ENCODE measurements at places on chromosomes 11 and 22.

- no peak for DNase-seq
Observed at GRCh38 chr11:128288368-128288767, 299.0 kb downstream of the ETS1 start.

GRCh38 chr11:44199298-44199697, 103.8 kb downstream of the EXT2 start:
- no peak for DNase-seq

GRCh38 chr22:47608421-47608820, 846.0 kb downstream of the TBC1D22A start:
- DNase-seq, result no peak

- DNase-seq, result no peak
Observed at GRCh38 chr11:41522899-41523672, 63.6 kb upstream of the LRRC4C start.

DNA sequence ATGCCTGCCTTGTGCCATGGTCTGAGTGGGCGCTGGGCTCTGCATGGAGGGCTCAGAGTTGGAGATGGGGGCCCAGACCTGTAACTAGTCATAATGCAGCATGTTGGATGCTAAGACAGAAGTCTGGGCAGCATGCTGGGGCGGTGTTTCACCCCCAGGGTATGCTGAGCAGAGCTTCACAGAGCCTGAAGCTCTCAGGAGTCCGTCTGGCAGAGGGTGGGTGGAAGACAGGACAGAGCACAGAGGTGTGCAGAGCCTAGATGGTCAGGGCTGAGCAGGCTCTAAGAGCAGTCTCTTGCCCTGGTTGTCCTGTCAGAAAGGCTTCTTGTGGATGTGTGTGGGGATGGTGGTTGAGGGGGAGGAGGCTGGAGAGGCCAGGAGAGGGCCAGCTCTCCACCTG, 7.2 kb downstream of the TAF6L start:
- no peak for DNase-seq

DNA sequence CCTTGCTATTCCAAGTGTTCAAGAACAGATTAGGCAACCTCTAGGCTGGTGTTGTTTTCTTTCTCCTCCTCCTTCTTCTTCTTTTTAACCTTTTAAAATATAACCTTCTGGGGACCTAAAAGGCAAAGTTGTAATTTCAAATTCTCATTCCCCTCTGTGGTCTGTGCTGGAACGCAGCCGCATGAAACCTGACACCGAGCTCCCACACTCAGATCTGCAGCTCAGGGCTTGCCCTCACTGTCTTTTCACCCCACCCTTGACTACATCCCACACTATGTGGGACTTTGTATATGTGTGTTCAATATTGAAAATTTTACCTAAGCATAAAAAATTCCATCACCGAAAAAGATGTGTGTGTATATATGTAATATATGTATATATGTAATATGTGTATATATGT, 62.0 kb upstream of the ARHGAP42 start:
- no peak for DNase-seq

- DNase-seq, result no peak
Observed at GRCh38 chr22:32309585-32310251, 47.9 kb upstream of the RFPL3 start.

DNA sequence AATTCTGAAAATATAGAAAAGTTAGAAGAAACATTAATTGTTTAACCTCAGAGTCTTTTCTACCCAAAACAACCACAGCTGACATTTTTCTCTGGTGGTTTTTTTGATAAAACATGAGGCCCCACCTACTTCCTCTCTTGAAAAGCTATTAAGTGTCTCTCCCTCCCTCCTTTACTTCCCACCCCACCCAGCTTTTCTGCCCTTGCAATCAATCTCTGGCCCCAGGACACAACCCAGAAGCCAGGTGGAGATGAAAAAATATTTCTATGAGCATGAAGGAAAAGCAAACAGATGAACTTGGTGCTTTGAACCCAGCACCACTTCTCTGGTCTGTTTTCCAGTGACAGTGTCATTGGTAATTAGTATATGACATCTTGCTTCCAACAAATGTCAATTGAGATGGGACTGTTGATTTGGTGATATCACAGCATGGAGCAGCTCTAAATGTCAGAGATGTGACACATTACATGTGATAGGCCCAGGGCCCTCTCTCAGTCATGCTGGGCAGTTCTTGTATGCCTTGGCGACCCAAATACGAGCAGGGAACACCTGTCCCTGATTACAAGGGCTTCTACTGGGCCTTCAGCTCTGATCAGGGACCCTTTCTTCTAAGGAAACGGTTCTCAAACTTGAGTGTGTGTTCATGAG, 23.9 kb upstream of the TMPRSS13 start:
- DNase-seq, result no peak

DNA sequence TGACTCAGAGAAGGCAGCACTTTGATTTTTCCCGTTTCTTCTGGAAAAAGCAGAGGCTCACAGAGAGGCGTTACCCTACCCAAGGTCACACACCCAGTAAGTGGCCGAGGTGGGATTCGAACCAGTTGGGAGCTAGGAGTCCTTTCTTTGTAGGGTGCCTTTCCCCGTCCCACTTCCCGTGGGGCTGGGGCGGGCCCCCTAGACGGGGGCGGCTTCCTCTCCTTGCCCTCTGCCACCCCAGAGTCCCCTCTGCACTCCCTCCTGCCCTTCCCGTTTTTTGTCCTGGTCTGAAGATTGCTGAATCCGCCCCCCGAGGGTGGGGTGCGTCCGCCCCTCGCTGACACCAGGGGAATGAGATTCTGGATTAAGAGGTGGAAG, 747 bp downstream of the TPCN2 start:
- DNase-seq, result no peak

- DNase-seq, result peak; percentile 32
Observed at GRCh38 chr11:43359422-43359818, 700 bp downstream of the TTC17 start.

- DNase-seq, result no peak
Observed at GRCh38 chr11:18299721-18300120, 22.2 kb downstream of the HPS5 start.

DNA sequence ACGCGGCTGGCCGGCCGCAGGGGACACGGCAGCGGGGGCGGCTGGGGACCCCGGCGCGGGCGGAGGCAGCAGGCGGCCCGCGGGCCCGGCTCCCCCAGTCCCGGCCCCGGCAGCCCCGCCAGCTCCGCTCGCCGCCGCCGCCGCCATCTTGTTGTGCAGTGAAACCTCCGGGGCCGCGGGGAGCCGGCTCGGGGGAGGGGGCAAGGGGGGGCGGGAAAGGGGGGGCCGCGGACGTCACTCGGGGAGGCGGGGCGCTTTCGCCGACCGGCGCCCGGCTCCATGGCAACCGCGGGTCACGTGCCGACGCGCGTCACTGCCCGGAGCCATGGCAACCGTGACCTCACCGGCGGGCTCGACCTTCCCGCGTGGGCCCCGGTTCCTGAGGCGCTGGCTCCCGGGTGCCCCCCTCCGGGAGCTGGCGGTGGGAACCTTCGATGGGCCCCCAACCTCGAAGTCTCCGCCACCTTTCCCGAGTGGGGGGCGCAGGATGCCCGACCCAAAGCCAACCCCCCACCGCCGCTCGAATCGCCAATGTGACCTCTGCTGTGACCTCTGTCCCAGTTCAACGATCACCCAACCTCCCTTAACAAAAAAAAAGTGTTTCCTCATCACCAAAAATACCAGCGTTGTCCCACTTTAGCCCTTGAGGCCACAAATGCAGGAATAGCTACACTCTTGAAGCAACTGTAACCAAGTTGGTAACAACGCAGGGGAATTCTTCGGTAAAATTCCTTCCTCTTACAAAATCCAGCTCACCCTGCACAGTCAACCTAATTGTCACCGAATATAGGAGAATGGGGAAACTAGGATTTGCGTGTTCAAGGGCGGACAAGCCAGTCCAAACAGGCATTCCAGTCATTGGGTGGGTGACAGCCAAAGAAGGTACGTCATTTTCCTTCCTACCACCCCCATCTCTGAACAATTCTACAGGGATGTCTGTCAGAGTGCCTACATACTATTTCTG, at the start of gene SIK3:
Gene SIK3, minus strand, starts transcription at position 160 of the 964 bp plus-strand sequence. Its CDS starts 13 bp downstream, at position 147.
- peak; percentile 82 for DNase-seq

- peak; percentile 21 for DNase-seq
Observed at GRCh38 chr22:20532256-20532993, 25.0 kb downstream of the MED15 start.

GRCh38 chr11:130403967-130404366, 24.4 kb downstream of the ADAMTS8 start:
- DNase-seq, result no peak

DNA sequence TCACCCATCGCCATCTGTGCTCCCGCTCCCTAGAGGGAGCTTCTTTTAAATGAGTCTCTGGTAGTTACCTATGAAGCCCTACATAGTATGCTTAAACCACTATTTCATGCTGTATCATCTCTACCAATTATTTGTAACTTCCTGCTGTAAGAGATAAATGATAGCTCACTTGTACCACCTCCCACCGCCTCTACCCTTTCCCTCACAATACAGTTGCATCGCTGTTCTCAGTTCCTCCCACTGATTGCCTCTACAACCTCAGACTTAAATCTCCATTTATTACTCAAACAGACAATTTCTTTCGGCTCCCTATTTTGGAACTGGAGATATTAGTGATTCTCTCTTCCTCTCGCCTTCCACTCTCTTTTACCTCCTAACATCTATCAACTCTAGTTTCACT, 222.9 kb upstream of the ZC3H12C start:
- DNase-seq, result no peak

- DNase-seq, result peak; percentile 78
Observed at GRCh38 chr22:24727218-24727851, 47.2 kb downstream of the PIWIL3 start.

- DNase-seq, result no peak
Observed at GRCh38 chr11:14364322-14364721, 5.3 kb upstream of the RRAS2 start.
